NCI-H1105 (cell line): ENCODE measurements at places on chromosomes 2 and 18.

DNA sequence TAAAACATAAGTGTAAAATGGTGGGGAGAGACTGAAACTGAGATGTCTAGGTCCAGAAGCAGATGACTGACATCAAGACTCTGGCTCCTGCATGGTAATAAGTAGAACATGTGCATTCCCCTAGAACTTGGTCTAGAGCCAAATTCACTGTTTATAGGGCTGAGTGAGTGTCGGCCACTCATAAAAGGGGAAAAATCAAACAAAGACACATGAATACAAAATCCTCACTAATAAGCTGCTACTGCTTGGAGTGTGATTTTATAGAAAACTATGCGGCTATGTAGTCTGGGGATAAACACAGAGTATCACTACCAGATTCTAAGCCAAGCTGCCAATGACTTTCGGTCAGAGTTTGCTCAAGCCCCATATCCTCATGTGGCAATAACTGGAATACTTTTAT is 1080.8 kb upstream of the DDX18 start:
- DNase-seq = peak; percentile 79

GRCh38 chr2:203583701-203584100 is 48.6 kb upstream of the RAPH1 start:
- DNase-seq = no peak

DNA sequence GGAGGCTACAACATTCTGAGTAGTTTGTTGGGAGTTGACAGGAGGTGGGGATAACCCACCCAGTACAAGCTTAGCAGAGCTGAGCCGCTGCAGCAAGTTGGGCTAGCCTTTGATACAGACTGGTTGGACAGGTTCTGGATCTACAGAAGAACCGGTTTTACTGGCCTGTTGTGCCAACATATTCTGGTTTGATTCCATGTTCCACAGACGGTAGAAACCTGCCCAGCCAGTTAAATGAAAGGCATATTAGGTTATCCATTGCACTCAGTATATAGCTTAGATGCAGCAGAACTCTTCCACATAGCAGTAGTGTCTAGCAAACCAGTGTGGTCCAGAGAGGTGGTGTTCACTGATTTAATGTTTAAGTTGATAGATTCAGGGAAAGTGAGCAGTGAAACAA is 19.3 kb upstream of the RBBP8 start:
- DNase-seq = peak; percentile 79

GRCh38 chr2:79131687-79132086 is 11.4 kb downstream of the REG1A start:
- DNase-seq = no peak

DNA sequence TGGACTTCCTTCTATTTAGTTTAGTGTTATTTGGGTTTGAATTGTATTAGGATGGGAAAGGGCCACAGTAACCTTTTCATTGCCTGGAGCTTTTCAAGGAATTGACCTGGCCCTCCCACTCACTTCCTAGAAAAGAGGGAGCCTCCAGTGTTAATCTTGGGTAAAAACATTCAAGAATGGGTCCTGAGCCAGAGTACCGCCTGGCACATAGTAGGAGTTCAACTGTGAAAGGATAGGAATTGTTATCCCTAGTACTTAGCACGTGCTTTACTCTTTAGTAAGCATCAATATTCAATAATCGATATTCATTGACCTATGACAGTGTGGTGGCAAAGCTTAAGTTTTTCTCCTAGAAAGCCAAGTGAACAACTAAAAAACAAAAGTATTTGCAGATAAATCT is 179.9 kb downstream of the IRS1 start:
- DNase-seq = no peak

GRCh38 chr18:23563377-23564043 is 22.8 kb downstream of the NPC1 start:
- no peak for DNase-seq

GRCh38 chr2:239821694-239822075 is 203.5 kb downstream of the NDUFA10 start:
- no peak for DNase-seq

- DNase-seq = no peak
Measured at GRCh38 chr2:10541081-10541480, 93.0 kb upstream of the ODC1 start.

DNA sequence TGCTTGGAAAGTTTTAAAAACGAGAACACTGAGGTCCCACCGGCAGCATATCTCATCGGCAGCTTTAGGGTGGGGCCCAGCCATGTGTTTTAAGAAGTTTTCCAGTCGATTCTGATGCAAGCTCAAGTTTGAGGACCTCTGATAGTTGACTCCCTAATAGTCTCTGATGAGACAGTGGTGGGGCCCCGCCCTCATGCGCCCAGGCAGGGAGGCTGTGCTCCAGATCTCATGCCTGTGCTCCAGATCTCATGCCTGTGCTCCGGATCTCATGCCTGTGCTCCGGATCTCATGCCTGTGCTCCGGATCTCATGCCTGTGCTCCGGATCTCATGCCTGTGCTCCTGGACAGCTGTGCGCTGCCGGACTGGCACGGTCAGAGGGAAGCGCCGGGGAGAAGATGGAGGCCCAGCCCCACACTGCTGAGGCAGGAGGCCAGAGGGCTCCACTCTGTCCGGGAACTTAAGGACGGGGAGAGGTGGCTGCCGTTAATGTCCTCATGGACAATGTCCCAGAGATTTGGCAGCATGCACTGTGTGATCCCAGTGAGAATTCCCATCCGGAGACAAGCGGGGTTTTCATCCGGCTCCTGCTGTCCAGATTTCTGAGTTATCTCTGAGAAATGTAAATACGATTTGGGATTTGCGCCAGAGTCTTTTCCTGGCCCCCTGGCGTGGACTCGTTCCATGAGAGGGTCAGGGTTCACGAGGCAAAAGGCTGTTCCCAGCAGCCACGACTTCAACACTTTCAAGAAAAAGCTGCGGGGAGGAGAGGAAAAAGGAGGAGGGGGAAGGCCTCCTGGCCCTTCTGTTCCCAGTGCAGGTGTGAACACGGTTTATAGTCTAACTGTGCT is 9.4 kb upstream of the COLEC11 start:
- no peak for DNase-seq

DNA sequence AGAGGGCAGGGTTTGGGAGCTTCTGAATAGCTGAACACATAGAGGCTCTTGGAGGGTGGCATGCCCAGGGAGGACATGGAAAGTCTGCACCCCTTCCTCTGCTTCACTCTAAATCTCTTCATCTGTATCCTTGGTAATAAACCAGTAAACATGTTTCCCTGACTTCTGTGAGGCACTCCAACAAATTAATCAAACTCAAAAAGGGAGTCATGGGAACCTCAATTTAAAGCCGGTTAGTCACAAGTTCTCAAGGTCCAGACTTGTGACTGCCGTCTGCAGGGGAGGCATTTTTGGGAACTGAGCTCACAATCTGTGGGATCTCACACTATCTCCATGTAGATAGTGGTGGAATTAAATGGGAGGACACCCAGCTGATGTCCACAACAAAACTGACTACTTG is 33.1 kb upstream of the STON1 start:
- no peak for DNase-seq

DNA sequence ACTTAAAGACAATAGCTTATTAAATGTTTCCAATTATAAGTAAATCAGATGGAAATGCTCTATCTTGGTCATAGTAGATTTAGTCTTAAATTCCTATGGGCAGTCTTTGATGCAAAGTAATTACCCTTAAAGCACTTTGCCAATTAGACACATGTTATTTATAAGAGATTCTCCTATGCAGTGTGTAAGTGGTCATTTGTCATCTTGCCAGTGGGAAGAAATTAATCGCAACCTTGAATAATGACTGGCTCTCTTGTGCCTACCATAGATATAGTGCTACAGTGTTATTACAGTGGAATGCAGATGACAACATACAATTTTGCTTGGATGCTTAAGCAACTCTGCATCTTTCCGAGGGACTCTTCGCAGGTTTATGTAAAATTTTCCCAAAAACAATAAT is 311.0 kb upstream of the THUMPD2 start:
- no peak for DNase-seq

GRCh38 chr2:86142436-86143257 is 36.6 kb downstream of the PTCD3 start:
- no peak for DNase-seq

- no peak for DNase-seq
Measured at GRCh38 chr2:33058716-33059470, 112.1 kb downstream of the LTBP1 start.

DNA sequence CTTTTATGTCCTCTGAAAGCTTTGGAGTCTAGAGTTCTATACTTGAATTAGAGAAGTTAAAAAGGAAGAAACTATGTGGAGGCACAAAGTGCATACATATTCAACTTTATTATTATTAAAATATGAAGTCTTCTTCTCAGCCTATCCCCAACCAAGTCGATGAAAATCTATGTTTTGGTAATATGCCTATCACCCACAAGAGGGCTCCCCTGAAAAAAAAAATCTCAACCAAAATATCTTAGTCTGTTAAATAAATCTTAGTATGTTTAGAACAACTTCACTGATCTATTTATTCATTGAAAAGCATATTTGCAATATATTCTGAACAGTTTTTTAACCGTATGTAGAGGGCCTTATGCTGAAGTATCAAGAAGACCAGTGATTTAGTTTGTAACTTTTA is 804.5 kb downstream of the TDRD15 start:
- no peak for DNase-seq

DNA sequence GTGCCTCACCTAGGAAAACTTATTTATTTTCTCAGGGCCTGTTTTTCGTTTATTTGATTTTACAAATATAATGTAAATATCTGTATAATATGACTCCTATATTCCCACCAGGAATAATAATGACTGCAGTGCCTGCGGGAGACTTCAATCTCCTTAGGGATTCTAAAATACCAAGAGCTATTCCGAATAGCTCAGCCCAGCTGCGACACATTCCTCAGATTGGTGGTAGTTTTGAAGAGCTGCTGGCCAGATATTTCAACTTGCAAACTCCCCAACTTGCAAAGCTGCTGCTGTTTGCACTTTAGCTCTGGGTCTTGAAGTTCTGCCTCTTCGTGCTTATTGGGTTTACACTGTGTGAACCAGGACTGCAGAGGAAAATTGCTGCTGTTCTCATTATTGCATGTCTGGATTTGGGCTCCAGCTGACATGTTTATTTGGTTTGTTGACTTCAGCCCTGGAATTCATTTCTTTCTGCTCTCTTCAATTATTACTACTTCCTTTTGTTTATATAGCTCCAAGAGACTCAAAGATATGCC is 480.2 kb upstream of the CHST9 start:
- no peak for DNase-seq
